ENCODE measurements at places on chromosomes 6 and 20.

DNA sequence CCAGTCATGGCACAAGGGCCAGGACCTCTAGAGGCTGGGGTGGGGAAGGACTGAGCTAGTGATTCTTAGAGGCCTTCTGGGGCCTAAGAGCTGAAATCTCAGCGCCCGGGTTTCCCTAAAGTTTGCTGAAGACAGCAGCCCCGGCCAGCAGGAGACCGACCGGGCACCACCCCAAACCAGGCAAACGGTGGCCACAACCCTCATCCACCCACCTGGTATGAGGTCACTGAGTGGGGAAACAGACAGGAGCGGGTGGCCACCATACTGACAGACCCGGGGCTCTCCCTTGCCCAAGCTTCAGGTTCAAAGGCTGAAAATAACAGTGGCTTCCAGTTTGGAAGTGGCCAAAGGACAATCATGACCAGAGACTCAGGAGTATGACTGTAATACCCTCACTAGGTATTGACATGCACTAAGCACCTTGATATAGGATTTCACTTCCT is 35.0 kb upstream of the ID1 start:
- DNase-seq, result no peak

DNA sequence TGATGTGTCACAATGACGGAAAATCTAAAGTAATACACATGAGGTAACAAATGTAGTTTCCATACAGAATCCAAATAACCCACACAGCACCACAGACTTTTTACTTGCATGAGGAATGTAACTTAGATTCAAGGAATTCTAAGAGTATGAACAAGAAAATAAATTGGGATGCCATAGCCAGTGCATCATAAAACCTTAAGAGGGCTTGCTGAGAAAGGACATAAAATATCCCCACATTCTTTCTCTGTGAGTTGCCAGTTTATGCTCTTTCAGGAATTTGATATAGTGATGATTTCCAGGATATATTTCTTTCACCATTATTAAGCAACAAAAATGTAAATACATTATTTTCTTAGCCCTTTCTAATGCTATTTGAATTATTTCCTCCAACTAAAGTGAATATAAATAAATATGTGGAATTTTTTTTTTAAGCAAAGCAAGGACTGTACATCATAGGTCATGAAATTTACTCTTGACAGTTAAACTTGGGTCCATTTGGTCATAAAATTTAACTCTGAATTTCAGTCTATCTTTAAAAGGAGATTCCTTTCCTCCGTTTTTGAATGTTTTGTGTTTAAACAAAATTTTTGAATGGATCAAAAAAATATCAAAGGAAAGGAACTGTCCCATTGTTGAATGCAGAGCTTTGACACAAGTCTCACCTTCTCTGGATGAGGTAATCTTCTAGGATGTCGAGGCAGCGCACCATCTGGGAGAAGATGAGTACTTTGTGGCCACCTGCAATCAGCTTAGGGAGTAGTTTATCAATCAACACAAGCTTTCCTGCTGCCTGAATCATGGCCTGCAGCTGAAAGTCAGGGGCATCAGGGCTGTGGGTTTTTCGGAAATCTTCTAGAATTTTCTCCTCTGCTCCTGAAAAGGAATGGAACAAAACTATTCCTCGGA is 116.3 kb upstream of the EMILIN3 start:
- no peak for DNase-seq

DNA sequence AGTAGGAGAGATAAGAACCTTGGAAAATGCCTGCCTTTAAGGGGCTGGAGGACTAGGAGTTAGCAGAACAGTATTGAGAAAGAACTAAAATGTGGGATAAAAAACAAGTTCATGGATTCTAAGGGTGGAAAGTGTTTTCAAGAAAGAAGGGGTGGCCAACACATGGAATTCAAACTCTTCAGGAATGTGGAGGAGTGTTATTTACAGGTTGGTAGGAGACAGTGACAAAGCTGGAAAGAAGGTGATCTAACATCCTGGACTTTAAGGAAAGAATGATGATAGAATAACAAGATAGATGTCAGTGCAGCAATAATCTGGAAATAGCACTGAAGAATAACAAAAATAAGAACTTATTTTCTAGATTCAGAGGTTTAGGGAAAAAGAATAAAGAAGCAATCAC is 54.0 kb upstream of the TNFRSF21 start:
- no peak for DNase-seq

GRCh38 chr6:36666826-36667591 is 11.5 kb upstream of the CDKN1A start:
- DNase-seq, result peak; percentile 81

- DNase-seq, result no peak
These were observed 64.9 kb upstream of the CITED2 start for GRCh38 chr6:139439349-139439748.

- DNase-seq, result no peak
These were observed 257.6 kb downstream of the NRN1 start for GRCh38 chr6:5749016-5749650.

- DNase-seq, result no peak
These were observed 11.6 kb upstream of the CLVS2 start for GRCh38 chr6:122984393-122984792.

- DNase-seq, result no peak
These were observed 93.2 kb downstream of the DLGAP4 start for GRCh38 chr20:36399147-36399968.

DNA sequence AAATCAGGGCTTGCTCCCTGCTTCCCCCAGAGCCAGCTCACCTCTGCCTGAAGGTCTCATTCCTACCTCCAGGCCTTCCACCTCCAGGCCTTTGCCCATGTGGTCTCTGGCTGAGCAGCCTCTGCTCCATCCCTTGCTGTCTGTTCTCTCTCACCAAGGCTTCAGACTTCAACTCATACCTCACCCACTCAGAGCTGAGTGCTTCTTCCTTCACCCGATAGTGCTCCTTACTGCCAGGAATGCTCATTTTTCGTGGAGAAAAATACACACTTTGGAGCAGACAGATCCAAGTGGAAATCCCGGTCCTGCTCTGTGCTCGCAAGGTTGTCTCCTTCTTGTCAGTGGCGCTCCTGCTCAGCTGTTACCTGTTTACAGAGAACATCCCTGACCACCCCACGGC is 7.0 kb upstream of the CDH22 start:
- no peak for DNase-seq

DNA sequence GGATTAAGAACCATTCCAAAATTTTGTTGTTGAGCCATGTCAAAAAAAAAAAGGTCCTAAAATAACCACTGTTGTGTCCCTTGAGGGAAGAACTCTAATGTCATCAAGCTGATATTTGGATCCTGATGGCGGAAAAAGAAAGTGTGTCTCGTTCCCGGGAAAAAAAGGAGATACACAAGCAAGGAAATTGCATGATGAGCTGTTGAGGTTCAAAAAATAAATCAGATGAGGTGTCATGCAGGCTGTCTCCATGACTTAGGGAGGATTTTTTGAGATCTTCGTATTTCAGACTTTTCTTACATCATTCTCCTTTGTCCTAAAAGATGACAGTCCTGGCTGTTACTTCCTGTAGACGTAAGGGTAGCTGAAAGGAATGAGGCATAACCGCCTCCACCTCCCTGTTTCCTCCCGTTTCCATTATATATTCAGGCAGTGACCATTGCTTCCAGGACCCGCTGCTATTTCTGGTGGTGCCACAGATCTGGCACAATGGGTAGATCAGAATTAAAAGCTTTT is 117.3 kb upstream of the TNFAIP3 start:
- DNase-seq, result no peak

- DNase-seq, result peak; percentile 64
These were observed at the start of gene ATXN1 for GRCh38 chr6:16760516-16761470. TSS of gene ATXN1 (minus strand) at chr6:16761460.

GRCh38 chr6:16135066-16135465 is 6.2 kb downstream of the MYLIP start:
- no peak for DNase-seq

DNA sequence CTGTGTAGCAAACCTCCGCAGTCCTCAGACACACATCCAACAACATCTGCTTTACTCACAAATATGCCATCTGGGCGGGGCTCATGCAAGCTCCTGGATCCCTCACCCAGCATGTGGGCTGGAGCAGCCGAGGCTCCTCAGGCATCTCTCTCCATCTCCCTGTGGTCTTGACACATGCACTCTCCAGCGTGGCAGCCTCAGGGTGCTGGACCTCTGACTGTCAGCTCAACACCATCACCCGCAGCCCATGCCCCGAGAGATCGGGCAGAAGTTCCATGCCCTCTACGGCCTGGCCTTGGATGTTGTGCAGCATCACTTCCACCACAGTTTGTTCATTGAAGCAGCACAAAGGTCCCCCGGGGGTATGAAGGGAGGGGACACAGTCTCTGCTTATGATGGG is 32.6 kb upstream of the CD93 start:
- DNase-seq, result no peak

Measured in gastrocnemius medialis (tissue), 4 donors.